ENCODE measurements at places on chromosomes 13 and 19.

- DNase-seq, result no peak
Measured at GRCh38 chr13:77985866-77986636, 67.4 kb upstream of the EDNRB start.

GRCh38 chr19:30082611-30083010 is 140.6 kb downstream of the URI1 start:
- no peak for DNase-seq

- no peak for DNase-seq
Measured at GRCh38 chr19:36686365-36687213, 823 bp upstream of the ZNF567 start.

GRCh38 chr19:40464059-40465024 is 1.2 kb downstream of the BLVRB start:
- peak; percentile 78 for DNase-seq

DNA sequence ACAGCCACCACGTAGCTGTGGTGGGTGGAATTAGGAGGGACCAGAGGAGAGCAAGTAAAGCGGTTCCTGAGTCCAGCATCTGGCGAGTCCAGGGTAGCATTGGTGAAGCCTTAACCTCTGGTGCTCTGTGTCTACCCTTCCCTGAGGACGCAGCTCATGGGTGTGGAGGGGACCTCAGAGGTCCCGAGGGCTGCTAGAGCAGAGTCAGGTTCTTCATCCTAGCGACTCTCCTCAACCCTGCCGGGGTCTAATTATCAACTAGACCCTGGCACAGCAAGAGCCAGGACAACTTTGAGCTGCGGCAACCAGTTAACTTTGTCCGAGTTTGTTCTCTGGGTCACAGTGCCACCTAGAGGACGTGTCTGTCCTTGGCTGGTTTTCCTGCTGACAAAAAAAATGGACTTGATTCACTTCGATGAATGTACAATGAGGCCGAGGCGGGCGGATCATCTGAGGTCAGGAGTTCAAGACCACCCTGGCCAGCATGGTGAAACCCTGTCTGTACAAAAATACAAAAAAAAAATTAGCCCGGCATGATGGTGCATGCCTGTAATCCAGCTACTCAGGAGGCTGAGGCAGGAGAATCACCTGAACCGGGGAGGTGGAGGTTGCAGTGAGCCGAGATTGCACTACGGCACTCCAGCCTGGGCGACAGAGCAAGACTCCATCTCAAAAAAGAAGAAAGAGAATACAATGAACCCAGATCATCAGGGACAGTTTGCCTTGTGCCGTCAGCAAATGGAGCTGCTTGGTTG is 25.0 kb downstream of the TSSK6 start:
- DNase-seq, result peak; percentile 57
